ENCODE measurements at places on chromosomes 12 and 14. TPM values are rescaled to one million over a fixed set of nuclear protein-coding genes. Genes with fewer than 3 reads are reported as not detected.

Gene AP4S1
- total RNA-seq: 7.2 TPM

Gene CLEC6A
- not detected for total RNA-seq

Gene MIPOL1
- total RNA-seq: 31.3 TPM

Gene CLEC14A
- total RNA-seq: 414 TPM

DNA sequence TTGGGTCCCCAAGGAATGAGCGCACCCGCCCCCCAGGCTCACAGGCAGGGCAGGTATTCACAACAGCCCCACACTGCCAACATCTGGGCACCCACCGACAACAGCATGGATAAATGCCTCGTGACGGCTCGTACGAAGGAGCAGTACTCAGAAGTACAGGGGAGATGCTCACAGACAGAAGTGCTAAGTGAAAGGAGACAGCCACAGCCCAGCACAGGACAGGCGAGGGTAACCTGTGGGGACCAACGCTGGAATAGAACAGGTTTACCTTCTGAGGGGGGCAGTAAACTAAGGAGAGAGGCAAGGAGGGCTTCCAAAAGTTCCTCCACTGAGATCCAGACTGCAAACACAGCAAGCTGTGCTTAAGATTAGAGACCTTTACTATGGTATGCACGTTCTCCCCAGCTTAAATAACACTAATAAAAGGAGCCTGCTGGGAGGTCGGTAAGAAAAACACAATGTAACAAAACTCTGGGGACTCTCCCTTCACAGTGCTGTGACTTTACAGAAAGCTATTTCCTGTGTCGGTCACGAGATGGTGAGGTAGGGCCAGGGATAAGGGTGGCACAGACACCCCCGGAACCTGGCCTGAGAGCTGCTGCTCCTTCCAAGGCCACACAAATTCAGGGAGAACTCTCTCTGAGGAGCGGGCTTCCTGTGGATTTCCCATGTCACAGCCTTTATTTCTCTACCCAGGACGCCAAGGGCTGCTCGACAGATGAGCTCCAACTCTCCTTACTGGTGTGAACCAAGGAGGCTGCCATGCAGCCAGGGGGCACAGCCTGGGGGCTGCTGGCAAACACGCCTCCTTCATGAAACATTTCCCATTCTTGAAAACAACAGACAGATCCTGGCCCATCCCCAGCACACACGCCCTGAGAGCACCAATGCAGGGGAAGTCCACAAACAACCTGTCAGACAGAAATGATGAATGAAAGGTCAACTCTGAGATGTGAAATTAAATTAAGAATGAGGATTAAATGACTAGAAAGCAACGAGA, 26.3 kb downstream of the SLC15A4 start:
- DNase-seq: peak; percentile 67

DNA sequence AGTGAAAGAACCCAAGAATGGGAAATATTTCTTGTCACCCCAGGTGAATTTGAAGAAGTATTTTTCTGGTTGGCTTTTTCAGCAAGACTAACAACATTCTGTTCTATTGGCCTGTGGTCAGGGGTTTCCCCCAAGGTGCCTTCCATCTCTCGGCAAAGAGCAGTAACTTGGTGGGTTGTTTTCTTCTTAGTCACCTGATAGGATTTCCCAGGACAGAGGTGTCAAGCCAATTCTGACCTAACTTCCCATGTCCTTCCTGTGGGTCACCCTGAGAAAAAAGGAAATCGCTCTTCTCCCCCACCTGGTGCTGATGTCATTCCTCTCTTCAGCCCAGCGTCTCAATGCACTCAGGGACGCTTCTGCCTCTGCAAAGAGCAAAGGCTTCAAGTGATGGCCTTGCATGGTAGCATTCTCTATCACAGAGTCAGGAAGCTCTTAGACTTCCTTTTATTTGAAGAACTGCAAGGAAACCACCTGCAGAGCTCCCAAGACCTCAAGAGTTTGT, 16.1 kb upstream of the IFNG start:
- DNase-seq: no peak

DNA sequence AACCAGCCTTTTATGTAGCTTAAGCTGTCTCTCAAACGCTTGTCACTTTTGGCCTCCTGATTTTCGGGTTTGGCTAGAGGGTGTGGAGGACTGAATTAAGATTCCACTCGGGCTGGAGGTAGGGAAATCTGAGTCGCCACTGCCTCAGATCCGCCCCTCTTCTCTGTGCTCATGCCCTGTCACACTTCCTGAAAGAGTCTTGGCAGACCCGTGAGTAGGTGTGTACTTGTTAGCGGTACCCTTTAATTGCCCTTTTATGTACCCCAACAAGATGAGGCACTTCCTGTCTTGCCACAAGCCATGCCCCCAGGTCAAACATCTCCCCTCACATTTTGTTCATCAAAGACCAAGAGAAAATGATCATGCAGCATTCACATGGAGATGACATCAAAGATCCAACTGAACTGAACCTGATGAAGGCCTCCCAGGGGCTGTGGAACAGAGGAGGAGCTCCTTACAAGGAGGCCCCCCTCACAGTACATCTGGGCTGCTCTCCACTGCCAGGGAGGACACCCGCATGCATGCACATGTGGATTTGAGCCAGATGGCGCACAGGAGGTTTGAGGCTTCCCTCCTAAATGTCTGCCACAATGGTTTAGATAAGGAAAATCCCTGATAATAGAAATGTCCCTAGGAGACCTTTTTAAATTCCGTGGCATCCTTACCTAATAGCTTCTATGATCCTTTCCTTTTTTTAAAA, 86.5 kb upstream of the CDKN3 start:
- no peak for DNase-seq

DNA sequence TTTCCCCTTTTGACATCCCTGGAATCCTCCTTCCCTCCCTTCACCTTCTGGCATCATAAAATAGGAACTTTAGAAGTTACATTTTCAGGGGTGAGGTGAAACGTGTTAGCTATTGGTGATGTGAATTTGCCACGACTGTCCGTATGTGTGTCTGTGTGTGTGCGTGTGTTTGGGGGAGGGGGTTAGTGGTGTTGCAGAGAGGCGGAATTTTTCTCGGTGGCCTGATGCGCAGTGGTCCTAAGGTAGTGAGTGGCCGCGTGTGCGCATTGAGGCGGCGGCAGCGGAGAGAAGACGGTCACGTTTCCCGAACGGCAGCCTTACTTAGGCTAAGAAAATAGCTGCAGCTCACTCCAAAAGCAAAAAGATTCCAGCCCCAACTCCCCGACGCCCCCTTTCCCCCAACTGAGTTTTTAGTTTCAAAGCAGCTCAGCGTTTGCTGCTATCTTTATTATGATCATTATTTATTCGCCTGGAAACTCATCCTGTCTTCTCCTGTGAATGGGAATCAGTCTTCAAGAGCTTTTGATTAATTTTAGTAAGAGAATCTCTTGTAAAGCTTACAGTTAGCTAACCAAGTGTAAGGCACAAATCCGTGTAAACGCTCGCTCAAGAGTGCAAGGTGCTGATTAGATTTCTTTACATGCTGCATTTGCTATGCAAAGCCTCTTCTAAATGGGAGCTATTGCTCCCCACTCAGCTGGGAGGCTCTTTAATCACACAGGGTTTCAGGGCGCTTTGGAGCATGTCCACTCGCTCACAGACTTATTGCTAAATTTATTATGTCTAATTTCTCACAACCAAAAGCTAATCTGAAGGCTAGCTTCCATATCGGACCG, 4.7 kb downstream of the FLRT2 start:
- peak; percentile 47 for DNase-seq

GRCh38 chr14:92924247-92924646, 1.3 kb downstream of the CHGA start:
- DNase-seq: no peak

DNA sequence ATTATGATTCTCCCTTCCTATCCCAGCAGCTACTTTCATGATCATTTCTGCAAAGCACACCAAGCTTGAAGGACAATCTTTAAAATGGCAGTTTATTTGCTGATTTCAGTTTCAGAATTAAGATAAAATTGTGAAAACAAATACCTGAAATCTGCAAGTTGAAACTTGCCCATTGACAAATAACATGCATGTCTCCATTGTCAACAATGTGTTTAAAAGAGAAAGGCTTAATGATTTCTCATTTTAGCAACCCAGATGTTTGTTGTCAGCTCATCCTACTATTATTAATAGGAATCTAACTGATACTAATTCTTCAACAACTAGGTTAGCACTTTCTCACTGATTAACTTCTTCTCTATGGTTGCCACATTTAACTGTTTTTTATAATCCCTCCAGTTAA, 474.6 kb downstream of the PRKD1 start:
- DNase-seq: no peak

DNA sequence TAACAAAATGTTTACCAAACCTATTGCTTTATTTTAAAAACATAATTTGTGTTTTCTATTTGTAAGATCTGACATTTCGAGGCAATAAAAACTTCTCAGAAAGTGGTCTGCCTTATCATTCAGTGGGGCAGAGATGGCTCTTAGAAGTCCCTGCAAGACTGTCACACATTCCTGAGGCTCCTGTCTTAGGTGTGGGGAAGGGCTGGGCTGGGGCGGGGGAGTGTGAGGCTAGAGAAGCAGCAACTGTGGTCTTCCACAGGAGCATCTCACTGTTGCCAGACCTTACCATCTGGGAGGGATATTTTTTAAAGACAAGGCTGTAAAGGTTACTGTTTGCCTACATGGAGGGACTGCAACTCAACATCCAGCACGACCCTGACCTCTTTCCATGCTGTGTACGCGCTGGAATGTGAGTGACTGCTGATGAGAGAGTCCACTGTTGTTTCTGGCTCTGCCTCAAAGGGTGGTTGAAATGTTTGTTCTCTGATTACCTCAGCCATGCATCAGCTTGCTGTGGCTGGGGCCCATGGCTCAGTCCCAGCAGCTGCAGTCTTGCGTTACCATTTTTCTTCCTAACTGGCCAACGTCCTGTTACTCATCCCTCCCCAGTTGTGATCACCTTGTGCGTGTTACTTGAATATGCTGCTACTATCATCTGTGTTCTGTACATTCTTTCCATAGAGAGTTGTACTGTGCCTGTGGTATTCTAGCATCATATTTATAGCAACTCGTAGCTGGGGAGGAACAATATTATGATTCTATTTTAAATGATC, 12.4 kb downstream of the ERG28 start:
- peak; percentile 93 for DNase-seq

- DNase-seq: no peak
These were observed 28.2 kb downstream of the RPGRIP1 start for GRCh38 chr14:21308132-21308478.

DNA sequence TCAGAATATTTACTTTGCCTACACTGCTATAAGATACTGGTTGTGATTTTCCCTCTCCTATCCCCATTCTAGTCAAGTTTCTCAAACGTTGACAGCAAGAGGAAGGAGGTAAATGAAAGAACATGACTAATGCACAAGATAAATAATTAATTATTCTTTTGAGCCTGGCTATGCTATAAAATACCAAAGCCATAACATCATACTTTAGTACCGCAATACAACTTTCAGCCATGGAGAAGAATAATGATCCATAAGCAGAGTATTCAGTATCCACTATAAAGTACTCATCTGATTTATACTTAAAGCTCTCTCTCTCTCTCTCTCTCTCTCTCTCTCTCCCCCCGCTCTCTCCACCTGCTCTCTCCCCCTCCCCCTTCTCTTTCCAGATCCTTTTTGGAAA, 41.3 kb downstream of the TDG start:
- peak; percentile 63 for DNase-seq

GRCh38 chr12:50200552-50201273, 33.5 kb upstream of the CERS5 start:
- DNase-seq: no peak
